ENCODE measurements at places on chromosomes 4 and X.

DNA sequence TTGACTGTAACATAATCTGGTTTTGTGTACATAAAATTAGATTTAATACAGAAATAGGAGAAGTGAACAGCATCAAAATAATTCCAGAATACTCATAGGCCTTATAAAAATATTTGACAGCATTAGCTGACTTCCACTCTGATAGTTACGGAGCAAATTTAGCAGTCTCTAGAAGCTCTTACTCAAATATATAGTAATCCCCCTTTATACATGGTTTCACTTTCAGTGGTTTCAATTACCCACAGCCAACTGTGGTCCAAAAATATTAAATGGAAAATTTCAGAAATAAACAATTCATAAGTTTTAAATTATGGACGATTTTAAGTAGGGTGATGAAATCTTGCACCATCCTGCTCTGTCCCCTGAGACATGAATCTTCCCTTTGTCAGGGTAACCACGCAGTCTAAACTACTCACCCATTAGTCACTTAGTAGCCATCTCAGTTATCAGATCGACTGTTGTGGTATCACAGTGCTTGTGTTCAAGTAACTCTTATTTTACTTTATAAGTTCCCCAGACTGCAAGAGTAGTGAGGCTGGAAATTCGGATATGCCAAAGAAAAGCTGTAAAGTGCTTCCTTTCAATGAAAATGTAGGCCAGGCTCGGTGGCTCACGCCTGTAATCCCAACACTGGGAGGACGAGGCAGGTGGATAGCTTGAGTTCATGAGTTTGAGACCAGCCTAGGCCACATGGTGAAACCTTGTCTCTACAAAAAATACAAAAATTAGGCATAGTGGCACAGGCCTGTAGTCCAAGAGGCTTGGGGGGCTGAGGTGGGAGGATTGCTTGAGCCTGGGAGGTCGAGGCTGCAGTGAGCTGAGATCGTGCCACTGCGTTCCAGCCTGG lies 17.2 kb upstream of the RTL9 start:
- DNase-seq = no peak

DNA sequence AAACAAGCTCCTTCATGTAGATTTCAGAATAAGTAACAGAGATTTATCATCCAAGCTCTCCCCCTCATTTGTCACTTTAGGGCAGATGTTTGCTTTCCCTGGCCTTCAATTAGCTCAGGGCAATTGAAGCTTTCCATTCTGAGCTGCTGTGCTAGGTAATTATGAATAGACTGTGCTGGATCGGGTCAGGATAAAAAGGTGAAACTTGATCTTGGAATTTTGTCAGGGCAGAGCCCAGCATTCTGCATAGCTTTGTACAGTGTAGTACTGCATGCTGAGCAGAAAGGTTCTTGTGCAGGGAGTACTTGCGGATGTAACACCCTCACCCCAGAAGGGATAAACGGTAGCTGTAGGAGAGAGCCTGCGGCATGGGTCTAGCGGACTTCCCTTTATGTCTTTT lies 64.0 kb upstream of the CLDN34 start:
- no peak for DNase-seq

GRCh38 chr4:173934933-173935620 lies 348.4 kb downstream of the FBXO8 start:
- DNase-seq = no peak

- DNase-seq = no peak
Measured at GRCh38 chr4:4416981-4417380, 30.1 kb downstream of the NSG1 start.

- DNase-seq = no peak
Measured at GRCh38 chr4:183136855-183137254, 37.8 kb downstream of the WWC2 start.

GRCh38 chr4:110347805-110348204 lies 128.2 kb upstream of the ENPEP start:
- DNase-seq = no peak

GRCh38 chrX:82224961-82225360 lies 1023.1 kb downstream of the SH3BGRL start:
- DNase-seq = no peak

GRCh38 chr4:168610911-168611530 lies 114.2 kb downstream of the PALLD start:
- DNase-seq = no peak

DNA sequence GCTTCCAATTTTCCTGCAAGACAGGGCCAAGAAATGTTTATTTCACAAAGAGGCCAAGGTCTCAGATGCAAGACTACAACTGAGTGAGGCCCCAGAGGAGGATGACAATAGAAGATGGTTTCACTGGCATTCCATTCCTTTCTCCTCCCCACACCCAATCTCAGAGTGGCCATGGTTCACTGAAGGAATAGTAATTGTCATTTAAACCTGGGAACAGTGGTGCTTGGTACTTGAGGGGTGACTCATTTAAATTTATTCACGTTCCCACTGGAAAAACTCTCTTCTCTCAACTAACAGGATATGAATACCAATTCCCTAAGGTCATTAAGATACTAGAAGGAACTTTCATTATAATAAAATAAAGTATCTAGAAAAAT lies 35.3 kb upstream of the CXCL8 start:
- DNase-seq = no peak

GRCh38 chr4:67087897-67088296 lies 457.4 kb downstream of the CENPC start:
- DNase-seq = peak; percentile 24

DNA sequence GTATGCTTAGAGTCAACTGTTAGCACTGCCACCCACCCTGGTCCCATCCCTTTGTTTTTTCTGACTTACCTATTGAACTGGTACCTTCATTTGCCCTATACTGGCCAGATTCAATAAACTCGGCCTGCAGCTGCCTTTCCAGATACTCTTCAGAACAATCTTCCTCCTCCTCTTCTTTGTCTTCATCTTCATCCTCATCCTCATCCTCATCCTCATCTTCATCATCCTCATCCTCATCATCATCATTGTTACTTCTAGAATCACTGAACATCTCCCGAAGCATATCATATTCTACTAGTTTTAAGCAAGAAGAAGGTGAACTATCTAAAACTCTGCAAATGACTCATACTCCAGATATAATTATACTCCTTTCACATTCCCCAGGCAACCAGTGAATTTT lies 14.9 kb downstream of the TAF7L start:
- DNase-seq = no peak

DNA sequence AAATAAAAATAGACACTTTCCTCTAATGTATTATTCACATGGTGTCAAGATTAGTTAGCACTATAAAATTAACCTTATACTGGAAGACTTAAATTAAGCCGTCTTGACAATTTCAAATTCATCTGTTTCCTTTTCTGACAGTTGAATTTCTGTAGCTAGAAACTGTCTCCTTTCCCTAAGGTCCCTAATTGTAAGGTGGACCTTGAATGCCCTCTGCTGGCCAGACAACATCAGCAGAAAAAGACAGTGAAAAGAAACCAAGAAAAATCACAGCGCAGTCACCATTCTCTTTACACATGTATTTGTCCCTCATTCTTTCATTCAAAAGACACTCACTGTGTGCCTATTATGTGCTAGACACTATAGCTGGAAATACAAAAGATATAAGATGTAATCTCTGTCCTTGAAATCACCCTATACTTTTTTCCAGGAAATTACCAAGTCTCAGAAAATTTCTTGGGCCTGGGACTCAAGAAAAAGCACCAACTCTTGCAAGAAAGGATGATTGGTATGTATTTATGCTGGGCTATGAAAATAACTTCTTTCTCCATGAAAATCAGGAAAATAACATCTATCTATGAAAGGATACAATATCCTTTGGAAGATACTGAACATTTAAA lies 32.7 kb upstream of the AMBN start:
- peak; percentile 34 for DNase-seq

DNA sequence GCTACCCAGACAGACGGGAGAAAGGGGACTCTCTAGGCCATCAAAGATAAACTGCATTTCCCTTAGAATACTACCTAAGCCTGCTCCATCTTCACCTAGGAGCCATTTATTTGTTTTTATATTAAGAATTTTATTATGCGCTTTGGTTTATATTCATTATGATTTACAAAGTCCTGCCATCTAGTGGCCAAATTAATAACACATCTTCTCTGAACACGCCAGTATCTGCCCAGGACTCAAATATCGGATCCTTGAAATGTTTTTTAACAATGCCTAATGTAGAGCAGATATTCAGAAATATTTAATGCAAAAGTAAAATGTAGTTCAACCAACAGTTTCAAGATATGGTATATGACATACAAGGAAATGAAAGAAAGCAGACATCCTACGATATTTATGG lies 20.8 kb upstream of the PRPS2 start:
- DNase-seq = no peak

GRCh38 chrX:38142610-38143009 lies 78.1 kb downstream of the SRPX start:
- DNase-seq = no peak

- DNase-seq = no peak
Measured at GRCh38 chr4:119478446-119479179, 150.0 kb downstream of the PDE5A start.

GRCh38 chrX:108573136-108573535 lies 133.5 kb downstream of the COL4A5 start:
- DNase-seq = no peak

- no peak for DNase-seq
Measured at GRCh38 chr4:185017964-185018772, at the start of gene HELT. HELT (plus strand) TSS chr4:185018490; CDS start chr4:185018929, 439 bp downstream.

GRCh38 chr4:106036848-106037247 lies 141.6 kb downstream of the NPNT start:
- DNase-seq = no peak

- DNase-seq = peak; percentile 86
Measured at GRCh38 chr4:10115797-10116568, 616 bp downstream of the WDR1 start.

- no peak for DNase-seq
Measured at GRCh38 chr4:72997409-72997808, 72.1 kb downstream of the COX18 start.

GRCh38 chr4:55757356-55757952 lies 62.1 kb upstream of the EXOC1L start:
- DNase-seq = no peak

GRCh38 chr4:89755220-89755619 lies 81.7 kb downstream of the SNCA start:
- DNase-seq = no peak

DNA sequence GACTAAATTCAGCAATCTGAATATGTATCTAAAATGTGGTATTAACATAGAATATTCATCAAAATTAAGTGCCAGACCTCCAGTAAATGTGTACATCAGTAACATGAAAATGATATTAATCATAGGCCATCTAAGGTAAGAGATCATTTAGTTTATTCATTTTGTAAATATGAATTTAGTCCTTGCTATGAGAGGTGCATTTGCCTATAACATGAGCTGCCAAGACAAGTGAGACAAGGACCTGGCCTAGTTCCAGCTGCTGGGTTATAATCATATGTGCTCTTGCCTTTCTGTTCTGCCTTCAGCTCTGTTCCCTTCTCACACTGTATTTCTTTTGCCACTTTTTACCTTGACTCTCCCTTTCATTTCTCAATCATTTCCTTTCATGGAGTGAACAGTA lies 160.0 kb downstream of the STIM2 start:
- DNase-seq = no peak

DNA sequence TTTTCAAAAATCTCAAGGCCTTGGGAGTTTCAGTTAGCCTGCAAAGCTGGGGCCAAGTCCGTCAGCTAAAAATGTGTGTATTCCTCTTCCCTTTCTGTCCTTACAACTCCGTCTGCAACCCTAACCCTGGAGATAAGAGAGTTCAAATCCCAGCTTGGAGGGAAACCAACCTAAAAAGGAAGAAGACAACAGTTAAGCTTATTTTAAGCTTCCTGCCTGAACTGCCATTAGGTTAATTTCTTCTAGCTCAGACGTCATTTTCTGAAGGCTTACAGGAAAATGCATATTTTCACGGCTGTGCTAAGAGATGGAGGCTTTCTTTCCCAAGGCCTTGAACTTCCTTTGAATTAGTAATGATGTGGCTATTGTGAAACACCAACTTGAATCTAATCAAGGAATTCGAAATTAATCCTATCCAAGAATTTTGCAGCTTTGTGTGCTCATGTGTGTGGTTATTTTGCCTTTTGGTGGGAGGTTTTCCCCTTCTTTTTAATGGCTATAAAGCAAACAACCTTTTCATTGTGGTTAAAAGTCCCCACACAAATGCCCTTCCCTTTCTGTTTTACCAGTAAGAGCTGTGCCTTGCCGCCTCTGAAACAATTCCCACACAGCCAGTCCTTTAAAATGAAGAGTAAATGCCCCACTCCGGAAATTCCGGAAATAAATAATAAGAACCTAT lies 103.5 kb downstream of the IRF2 start:
- no peak for DNase-seq

DNA sequence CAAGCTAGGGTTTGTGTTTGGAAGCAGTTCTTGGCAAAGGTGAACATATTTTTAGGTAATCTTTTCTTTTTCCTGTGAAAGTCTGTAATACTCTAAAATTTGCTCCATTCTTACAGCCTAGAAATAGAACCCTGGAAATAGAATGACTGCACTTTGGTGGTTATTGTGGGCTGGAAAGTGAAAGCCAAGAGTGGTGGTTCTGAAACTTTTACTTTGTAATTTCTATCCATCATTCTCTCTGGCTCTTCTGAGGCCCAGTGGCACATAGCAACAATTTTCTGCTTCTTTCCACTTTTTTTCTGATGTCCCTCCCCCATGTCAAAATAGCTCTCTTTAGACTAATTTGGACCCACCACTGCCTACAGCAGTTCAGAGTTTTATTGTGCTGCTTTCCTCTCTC lies 300.4 kb upstream of the RPS6KA3 start:
- DNase-seq = no peak

GRCh38 chrX:10111364-10112148 lies 45.2 kb upstream of the CLCN4 start:
- DNase-seq = peak; percentile 75
